ENCODE measurements at places on chromosomes 7 and 10.

GRCh38 chr7:30754315-30754877, 2.5 kb downstream of the INMT start:
- no peak for DNase-seq

- no peak for DNase-seq
Measured at GRCh38 chr7:11592699-11593098, 239.3 kb downstream of the THSD7A start.

DNA sequence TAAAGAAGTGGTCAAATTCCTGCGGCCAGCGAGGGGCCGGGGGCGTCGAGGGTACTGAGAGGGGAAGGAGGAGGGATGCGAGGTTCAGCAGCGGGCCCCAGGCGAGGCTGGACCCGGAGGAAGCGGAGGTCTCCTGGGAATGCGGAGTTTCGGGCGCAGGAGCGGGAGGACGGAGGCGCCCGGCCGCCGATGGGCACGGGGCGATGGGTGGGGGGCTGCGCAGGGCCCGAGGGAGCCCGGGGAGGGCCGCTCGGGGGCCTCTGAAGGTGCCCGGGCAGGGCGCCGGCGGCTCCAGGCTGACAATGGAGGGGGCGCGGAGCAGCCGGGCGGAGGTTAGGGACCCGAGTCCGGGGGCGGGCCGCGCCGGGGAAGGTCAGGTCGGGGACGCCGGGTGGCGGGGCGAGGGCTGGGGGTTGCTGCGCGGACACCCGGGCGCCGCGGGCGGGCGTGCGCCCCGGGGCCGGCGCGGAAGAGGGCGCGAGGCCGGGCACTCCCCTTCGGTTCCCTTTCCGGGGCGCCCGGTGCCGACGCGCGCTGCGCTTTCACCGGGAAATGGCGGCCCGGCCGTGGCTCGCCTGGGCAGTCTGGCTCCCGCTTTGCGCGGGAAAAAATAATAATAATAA, 683 bp downstream of the MACROH2A2 start:
- peak; percentile 29 for DNase-seq

GRCh38 chr10:68346774-68347173, 14.0 kb upstream of the PBLD start:
- no peak for DNase-seq

GRCh38 chr10:114470956-114471905, 66.9 kb upstream of the AFAP1L2 start:
- DNase-seq = peak; percentile 60

DNA sequence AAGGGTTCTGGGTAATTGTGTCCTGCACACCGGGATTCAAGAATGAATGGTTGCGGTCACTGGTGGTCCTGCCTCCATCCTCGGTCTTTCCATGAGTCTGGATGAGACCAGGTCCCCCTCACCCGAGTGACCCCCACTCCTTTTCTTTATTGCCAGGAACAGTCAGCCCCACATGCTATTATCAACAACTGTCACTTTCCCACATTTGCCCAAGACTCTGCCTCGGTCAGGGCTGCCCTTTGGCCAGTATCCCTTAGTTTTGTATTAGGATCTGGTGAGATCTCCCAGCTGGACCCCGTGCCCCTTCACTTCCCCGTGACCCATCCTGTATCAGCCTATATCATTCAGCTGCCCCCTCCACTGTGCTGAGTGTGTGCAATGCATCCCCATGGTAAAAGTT, 288.3 kb downstream of the ADARB2 start:
- DNase-seq = no peak

DNA sequence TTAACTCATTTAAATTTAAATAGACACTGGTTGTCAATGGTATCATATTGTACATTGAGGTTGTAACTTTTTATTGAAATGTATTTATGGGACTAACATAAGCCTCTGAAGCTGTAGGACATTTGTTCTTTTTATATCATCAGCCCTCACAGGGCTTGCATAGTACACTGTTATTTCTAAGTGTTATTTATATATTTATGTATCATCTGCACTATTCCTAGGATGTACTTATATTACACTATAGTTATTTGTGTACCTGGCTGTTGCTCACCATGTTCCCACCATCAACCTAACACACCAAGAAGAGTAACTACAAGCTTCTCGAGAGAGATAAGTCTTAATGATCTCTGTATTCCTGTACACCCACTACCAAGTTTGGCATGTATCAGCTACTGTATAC, 224.7 kb downstream of the PPP1R3A start:
- DNase-seq = no peak

DNA sequence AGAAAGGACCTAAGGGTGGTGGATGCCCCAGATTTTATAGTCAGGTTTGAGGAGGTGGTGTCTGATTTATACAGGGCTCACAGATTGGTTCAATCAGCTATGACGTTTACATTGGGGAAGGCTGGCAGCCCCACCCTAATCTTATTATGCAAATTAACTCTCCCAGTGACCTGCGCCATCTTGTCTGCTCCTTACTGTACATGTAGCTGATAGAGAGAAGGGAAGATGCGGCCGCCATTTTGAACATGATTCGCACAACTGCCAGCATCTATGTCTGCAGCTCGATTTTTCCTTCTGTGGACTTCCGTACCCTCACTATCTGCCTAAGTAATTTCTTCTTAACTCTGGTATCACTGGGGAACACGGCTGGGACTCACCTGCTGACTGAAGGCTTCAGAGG, 619.0 kb upstream of the DPP6 start:
- DNase-seq = no peak

GRCh38 chr10:1872151-1872726, 134.9 kb upstream of the ADARB2 start:
- DNase-seq = no peak

DNA sequence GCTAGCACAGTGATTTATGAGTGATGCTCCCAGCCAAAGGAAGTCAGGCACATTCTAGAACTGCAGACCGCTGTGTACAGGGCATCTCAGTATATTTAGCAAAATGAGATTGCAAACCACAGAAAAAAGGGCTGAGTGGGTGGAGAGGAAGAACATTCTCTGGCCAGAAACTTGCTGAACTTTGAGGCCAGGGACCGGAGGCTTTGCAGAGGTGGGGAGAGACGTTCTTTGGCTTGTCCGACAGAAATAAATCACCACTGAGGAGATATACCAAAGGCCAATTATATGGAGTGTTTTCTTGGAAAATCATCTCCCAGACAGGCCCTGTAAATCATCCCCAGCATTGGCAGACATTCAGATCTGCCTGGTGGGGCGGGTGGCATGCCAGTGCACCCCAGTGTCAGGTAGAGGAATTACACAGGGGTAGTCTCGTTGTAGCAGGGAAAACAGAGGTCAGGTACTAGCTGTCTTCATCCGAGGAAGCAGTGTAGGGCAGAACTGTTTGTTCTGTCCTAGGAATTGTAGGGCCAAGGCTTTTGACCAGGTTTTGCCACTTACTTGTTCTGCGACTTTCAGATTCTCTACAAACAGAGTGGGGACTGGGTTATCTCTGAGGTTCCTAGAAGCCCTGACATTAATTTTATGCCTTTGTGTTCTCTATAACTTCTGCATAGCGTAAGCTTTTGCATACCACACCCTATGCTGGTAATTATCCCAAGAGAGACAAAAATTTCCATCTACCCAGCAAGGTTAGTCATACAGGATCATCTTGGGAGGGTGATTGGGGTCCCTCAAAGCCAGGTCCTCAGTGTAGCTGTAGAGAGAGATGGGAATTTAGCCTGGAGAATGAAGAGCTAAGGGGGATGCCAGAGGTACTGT, 655.6 kb downstream of the LRMDA start:
- no peak for DNase-seq

GRCh38 chr7:43462836-43463235, 120.1 kb upstream of the STK17A start:
- no peak for DNase-seq

GRCh38 chr10:4391683-4392082, 434.3 kb upstream of the AKR1E2 start:
- DNase-seq = peak; percentile 5

- DNase-seq = no peak
Measured at GRCh38 chr7:15925608-15926007, 239.1 kb upstream of the MEOX2 start.

DNA sequence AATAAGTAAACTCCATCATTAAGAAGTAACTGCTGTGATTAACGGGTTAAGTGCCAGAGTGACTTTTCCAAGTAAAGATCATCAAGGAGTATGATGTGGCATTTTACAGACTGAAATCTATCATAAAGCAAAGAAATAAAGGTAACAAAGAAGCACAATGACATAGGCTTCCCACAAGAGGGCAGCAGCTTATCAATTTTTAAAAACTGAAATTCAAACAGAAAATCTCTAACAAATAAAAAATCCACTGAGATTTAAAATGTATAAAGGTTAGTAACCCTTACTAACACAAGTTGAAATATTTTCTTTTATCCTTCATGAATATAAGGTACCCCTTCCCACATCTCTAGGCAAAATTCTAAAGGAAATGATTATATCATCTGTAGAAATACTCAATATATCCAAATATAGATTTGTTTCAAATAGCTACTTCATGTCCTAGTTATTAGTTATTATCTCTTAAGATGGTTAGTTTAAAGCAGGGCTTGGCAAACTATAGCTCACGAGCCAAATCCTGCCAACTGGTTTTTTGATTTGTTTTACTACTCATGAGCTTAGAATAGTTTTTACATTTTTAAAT, 29.2 kb downstream of the FAM3C start:
- no peak for DNase-seq

DNA sequence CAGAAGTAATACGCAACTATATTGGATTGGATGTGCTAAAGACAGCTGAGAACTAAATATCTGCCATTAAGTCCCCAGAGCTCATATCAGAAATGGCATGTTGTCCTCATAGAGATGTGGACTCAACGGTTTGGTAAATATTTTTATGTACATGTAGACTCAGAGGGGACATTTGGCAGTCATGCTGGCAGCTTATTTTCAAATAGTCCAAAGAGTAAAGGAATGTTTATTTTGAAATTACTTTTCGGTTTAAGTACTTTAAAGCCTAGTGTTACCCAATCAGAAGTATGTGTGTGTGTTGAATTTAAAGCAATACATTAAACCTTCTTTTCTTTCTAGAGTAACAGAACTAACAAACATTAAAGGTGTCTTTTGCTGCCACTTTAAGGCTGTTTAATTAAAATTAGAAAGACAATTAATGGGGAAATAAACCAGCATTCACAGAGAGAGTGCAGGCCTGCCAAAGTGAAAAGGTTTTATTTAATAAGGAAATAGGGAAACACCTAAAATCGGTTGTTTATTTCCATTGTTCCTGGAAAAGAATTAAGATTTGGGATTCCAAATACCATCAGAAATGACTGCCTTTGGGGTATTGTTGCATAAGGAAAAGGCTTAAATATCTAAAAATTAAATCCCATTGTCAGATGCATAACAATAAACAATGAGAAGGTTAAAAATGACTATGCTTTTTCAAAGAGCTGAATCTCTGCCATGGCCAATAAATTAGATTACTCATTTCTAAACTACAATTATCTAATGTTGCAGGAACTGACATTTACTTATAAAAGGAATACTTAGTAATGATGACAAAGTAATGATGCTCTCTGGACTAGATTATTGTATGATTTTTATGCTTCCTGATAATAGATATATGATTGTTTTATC, 113.4 kb upstream of the AHR start:
- DNase-seq = no peak

GRCh38 chr10:31081937-31082840, 50.5 kb upstream of the ZNF438 start:
- no peak for DNase-seq

DNA sequence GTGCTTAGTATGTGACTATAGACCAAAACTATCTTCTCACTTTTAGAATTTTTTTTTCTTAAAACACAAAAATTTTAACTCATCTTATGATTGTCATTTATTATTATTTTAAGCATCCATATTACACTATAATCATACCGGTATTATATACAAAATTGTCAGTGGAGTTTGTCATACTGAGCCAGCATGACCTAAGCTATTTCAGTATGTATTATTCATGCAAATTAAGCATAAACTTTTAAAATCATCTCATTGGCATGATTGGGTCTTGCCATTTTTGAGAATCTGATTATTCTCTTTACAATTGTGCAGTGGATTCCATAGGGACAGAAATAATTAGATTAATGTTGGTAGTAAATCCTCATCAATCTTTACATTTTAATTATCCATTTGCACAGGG, 46.2 kb upstream of the STMP1 start:
- DNase-seq = no peak

DNA sequence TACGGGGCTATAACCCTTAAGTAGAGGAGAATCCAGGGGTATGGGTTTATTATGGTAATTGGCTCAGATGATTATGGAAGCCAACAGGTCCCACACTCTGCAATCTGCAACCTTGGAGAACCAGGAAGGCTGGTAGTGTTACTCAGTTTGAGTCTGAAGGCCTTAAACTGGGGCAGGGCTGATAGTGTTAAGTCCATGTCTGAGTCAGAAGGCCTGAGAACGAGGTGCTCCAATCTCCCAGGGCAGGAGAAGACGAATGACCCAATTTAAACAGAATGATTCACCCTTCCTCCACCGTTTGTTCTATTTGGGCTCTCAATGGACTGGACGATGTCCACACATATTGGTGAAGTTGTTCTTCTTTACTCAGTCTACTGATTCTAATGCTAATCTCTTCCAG, 244.5 kb upstream of the PTER start:
- no peak for DNase-seq

GRCh38 chr7:44396931-44397545, 71.6 kb upstream of the CAMK2B start:
- DNase-seq = no peak

DNA sequence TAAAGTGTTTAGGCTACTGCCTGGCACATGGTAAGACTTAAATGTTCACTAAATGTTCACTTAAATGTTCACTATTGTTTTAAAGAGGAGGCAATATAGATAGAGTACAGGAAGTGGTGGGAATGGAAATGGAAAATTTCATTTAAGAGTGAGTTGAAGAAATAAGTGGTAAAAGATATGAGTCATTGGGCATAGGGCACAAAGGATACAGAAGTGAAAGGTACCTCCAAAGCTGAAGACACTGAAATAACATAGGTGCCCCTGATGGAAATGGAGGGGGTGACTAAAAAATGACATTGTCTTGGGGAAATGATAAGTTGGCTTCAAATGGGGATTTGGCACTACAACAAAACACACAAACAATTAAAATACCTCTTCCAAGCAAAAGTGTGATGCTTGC, 5.2 kb upstream of the FRA10AC1 start:
- no peak for DNase-seq

GRCh38 chr10:91643700-91644099, 10.8 kb upstream of the PPP1R3C start:
- DNase-seq = no peak
